Dermis blood vessel endothelial cell (primary cell): ENCODE measurements at places on chromosomes 1 and 21. TPM values are rescaled to one million over a fixed set of nuclear protein-coding genes. Genes with fewer than 3 reads are reported as not detected.

- DNase-seq = no peak
Observed at GRCh38 chr1:3896396-3897000, 3.6 kb downstream of the C1orf174 start.

DNA sequence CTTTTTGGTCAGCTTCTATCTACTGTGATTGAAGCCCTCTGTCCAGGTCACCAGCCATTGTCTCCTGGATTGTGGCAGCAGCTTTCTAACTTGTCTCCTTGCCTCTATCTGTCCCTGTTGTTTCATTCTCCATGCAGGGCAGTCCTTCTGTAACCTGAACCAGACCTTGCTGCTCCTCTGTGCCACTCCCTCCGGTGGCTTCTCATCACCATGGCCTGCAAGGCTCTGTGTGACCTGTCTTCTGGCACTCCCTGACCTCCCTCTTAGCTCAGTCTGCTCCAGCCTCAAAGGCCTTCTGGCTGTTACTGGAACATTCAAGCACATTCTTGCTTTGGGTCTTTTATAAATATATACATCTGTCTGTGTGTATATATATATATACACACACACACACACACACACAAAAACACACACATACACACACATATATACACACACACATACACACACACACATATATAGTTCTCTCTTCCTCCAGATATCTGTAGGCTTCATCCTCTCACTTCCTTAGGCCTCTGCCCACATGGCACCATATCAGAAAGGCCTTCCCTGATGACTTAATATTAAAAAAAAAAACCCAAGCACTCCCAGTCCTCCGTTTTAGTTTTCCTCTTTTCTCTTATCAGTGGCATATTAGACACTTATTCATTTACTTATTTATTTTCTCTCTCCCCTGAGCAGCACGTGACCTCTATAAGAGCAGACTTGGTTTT, 21.2 kb upstream of the JUN start:
- DNase-seq = no peak

GRCh38 chr1:33949570-33949969, 85.7 kb downstream of the HMGB4 start:
- DNase-seq = no peak

GRCh38 chr1:9455487-9456234, 83.6 kb upstream of the SLC25A33 start:
- peak; percentile 87 for DNase-seq

DNA sequence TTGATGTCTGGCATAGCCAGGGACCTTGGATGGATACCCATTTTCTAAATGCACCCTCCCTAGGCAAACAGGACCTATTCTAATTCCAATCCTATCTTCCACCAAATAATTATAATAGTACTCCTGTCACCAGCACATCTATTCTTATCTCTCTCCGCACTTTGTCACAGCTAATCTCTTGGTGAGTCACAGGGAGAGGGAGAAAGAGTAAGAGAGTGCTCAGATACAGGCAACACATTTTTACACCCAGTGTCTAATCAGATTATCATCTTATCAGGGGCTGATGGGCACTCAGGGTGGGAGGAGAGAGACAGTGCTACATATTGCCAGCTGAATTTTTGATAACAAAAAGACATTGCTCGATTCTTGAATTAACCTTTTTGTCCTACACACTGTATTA, 275.0 kb upstream of the BEND5 start:
- no peak for DNase-seq

DNA sequence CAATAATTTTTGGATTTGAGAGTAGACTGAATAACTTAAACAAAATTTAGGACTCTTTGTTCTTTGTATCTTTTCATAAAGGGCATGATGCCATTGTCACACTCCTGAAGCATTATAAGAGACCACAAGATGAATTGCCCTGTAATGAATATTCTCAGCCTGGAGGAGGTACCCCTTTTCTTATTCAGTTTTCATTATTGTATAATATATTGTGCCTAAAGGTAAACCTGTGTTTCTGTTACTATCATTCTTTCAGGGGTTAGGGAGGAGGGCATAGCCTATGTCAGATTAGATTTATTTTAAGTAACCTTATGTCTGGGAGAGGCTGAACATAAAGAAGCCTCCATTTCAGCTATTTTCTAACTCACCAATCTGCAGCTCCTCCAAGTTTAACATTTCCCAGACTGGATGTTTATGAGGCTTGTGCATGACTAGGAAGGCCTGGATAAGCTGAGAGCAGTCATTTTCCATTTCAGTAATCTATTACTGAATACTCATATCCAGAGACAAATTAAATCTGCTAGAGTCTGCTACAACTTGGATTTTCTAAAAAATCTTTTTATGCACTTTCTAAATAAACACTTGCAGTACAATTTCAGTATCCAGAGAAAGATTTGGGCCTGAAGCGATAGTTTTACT, 132.1 kb downstream of the TNNI3K start:
- no peak for DNase-seq

GRCh38 chr1:6093071-6093470, 47.4 kb downstream of the KCNAB2 start:
- DNase-seq = no peak

DNA sequence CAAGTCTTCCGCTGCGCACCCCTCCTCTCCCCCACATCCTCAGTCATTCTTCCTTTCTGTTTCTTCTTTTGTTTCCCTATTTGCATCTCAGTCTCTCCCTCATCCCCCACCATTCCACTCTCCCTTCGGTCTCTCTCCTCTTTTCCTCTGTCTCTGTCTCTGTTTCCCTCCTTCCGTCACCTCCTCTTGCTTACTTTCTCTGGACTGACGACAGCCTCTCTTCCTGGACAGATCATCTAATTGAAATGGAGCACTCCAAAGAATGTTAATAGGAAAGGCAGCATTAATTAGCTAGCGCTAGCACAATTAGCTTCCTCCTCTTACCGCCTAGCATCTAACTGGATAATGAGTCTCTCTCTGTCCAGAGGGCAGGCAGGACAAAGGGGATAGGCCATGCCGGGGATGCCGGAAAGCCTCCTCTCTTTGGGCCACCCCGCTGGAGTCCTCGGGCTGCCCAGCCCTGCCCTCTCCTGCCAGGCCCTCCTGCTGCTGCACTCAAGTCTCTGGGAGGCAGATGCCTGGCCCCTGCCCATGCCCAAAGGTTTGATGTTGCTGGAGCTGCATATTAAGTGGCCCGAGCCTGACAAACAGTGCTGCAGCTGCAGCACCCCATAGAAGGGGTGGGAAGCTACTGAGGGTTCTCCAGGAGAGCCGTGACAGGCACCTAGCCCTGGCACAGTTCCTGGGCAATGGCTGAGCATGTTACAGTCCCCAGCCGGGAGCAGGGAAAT, 20.8 kb downstream of the DISP3 start:
- no peak for DNase-seq

GRCh38 chr1:232883992-232884661, 66.3 kb upstream of the NTPCR start:
- no peak for DNase-seq

DNA sequence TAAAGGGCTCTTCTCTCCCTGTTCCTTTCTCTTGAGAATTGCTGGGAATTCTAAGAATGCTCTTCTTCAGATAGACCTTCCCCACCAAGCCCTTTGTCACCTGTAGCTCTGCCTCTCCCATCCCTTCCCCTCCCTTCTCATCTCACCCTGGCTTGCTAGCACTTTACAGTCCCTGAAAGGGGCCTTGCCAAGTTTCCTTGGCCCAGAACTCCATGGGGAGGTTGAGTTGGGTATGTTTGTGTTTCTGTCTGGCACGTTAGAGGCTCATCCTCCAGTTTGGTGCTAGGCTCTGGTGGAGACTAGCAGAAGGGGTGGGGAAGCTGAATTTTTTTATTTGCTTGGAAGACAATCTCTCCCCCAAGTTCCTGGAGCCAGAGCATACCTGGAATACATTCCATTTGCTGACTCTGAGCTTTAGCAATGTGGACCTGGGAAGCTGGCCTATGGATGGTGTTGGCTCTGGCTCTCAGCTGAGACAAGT, 4.9 kb downstream of the CGN start:
- no peak for DNase-seq

- DNase-seq = peak; percentile 31
Observed at GRCh38 chr1:52237430-52237829, 95.5 kb downstream of the ZFYVE9 start.

GRCh38 chr1:41243079-41243385, 926 bp upstream of the SCMH1 start:
- DNase-seq = no peak

DNA sequence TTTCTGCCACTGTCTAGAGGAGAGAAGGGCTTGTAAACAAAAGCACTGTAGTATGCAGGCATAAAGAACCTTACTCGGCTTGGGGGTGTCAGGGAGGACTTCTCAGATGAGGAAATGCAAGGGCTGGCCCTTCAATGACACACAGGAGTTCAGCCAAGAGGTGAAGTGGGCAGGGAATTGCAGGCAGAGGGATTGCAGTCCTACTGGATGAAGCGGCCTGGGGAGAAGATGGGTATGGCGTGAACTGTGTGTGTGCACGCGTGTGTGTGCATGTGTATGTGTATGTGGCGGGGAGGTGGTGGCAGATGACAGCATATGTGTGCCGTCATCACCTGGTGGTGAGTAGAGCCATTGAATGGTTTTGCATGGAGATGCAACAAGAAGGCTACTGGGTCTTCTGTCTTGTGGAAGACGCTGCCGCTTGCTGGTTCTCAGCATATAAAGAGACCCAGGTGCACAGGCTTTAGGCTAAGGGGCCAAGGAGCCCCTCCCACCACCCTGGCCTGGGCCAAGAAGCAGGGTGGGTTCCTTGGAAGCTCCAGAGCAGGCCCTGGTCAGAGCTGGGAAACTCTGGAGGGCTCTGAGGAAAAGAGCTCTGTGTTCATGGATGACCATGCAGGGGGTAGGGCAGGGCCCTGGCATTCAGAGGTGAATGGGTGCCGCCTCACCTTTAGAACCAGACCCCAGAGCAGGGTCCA, 4.1 kb upstream of the EPS8L3 start:
- DNase-seq = no peak

DNA sequence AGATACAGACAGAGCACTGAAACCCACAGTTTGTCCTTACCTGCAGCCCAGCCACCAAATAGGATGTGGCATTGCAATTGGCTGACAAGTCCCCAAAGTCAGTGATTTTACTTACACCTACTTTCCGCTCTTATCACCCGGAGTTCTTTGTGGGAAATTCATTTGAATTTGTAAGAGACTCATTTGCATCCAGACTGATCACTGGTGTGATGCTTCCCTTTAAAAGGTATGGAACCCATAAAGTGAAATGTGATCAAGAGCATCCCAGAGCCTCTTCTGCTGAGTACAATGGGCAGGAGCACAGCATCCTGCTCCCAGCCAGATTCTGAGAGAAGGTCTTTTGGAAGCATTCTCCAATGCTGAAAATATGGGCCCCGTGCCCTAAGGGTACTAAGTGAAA, 161.4 kb downstream of the DAB1 start:
- DNase-seq = no peak

DNA sequence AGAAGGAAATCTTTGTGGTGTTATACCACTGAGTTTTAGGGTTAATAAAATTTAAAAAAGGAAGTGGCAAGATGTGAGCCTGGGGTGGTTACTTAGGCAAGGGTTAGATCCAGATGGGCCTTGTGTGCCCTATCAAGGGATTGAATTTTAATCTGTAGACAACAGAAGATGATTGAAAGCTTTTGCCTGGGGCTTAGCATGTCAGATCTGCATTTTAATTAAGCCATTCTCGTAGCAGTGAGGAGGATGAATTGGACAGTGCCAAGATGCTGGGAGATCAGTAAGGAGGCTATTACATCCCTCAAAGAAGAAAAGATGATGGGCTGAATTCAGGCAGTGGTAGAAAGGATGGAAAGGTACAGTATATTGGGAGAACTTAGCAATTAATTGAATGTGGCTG, 42.3 kb downstream of the HMGB4 start:
- no peak for DNase-seq

DNA sequence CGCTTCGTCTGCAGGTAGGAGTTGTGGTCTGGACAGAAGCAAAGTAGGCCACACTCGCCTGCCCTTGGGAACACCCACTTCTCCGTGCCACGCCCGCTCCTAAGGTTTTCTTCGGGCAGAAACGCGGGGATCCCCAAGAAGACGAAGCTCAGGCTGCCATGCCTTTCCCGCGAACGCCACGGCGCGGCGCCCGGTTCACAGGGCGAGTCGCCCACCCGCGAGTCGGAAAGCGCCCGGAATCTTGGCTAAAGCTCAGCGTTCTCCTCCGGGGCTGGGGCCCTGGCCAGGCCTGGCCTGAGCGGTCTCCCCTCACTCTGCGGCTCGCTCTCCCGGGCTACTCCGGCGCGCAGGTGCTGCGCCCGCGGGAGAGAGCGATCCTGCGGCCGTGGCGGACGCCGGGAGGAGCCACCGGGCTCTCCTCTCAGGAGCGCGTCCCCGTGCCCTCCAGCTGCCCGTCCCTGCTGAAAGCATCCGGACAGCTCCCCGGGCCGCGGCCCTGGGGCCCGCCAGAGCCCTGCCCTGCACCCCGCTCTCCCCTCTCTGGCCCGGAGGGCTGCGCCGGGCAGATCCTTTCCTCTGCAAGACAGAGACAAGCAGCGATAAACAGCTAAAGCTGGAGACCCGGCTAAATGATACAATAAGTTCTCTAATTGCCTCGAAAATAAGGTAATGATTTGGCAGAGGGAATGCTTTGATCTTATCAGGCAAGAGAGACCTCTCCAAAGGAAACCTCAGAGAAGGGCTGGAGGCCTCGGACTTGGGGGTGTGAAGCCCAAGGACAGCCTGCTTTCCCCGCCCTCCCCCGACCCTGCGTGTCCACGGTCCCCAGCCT, 6.7 kb upstream of the WNT2B start:
- peak; percentile 77 for DNase-seq

- no peak for DNase-seq
Observed at GRCh38 chr1:203136409-203137042, 9.0 kb downstream of the ADORA1 start.

GRCh38 chr21:32976791-32977190, 48.9 kb upstream of the OLIG2 start:
- no peak for DNase-seq

DNA sequence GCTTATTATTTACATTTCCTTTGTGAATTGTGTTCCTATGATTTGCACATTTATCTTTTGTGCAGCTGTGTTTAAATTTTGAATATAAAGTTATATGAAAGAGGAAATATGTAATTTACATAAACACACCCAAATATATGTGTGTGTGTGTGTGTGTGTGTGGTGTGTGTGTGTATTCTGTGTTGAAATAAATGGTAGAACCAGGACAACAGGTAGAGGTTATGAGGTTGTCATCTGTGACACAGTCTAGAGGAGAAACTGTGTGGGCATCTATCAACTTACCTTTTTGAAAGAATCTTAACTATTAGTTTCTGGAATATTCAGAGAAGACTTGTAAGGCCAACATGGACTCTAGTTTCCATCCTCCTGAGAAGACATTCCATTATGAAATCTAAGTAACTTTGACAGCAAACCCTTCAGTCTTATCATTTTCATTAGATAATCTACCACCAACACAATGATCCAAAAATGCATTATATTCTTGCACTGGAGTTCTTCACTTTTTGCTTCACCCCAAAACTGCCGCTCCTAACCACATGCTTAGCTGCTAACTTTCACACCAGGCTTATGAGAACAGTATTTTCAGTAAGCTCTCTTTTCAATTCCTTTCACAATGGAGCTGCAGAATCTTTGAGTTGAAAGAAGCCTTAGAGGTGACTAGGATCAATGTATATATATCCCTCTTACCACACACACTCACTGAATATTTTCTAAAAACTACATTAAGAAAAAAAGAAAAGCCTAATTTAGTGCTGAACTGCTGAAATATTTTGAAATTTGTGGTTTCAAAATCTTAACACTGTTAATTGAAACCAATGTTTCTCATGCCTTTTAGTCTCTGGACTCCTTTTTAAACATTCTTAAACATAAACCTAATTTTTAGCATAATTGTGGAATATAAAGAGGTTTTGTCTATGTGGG, 21.8 kb downstream of the PTPRC start:
- no peak for DNase-seq

CRYBG2 gene
- 0.70 TPM in 1 of 2 replicates, not detected in the other for total RNA-seq

PRAMEF26 gene
- total RNA-seq = not detected in 2 replicates

HENMT1 gene
- 1.5 and 2.7 TPM in 2 replicates for total RNA-seq

TAGLN2 gene
- 276 and 348 TPM in 2 replicates for total RNA-seq

LY9 gene
- not detected in 2 replicates for total RNA-seq

OR2L8 gene
- 0.17 TPM in 1 of 2 replicates, not detected in the other for total RNA-seq

TNFSF18 gene
- 17.9 and 38.3 TPM in 2 replicates for total RNA-seq
